Stimulated activated CD4-positive, alpha-beta T cell treated with anti-CD3 and anti-CD28 coated beads, Interleukin-15, amount 100 ng/mL, for 1 hour (primary cell): ENCODE measurements at places on chromosomes 6 and 20.

GRCh38 chr6:82924799-82925535, 140.7 kb downstream of the UBE3D start:
- no peak for DNase-seq

- DNase-seq = no peak
These were observed 68.3 kb downstream of the NOL4L start for GRCh38 chr20:32516583-32517517.

GRCh38 chr6:30483677-30484279, 5.5 kb upstream of the HLA-E start:
- DNase-seq = no peak

- DNase-seq = no peak
These were observed 350.7 kb upstream of the SASH1 start for GRCh38 chr6:147991961-147992360.

- DNase-seq = no peak
These were observed 52.8 kb upstream of the UST start for GRCh38 chr6:148693882-148694484.

DNA sequence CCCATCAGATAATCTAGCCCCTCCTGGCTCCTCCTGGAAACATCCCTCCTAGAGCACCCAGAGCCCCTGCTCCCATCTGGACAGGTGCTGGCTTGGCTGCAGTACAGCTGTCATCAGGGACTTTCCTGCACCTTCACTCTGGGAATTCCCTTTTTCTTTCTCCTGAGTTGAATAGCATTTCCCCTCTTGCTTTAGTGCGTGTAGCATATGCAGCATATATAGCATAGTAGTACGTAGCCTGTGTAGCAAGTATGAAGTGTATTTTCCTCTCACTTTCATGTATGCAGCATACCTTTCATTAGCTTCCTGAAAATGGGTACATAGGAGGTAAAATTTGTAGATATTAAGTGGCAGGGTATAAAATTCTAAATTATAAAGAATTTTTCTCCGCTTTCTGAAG, 352.9 kb downstream of the ESR1 start:
- DNase-seq = no peak

DNA sequence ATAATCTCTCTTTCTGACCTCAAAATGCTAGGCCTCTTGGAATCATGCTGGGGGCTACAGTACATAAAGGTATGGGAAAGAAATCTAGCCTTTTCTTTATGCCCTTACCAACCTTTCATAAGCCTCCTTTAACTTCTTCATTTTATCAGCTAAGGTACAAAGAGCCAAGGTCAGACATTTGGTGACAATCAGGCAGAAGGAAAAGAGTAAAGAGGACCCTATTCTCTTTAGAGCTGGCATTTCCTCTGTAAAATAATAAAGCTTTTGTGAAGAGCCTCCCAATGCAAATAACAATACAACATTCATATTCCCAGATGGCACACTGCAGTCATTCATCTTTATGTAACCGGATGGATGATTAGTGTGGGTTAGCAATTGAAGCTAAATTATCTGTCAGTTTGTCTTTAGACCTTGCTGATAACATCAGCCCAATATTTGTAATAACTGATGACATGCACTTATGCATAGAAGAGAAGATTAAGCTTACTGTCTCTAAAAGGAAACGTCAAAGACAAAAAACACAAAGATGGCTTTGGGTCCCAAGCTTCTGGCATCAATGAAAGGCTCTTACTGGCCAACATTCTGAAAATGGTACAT, 163.1 kb downstream of the IBTK start:
- no peak for DNase-seq

GRCh38 chr6:105382958-105383357, 19.9 kb downstream of the PREP start:
- no peak for DNase-seq

GRCh38 chr6:132414761-132415160, 13.5 kb upstream of the MOXD1 start:
- no peak for DNase-seq
